Activated CD8-positive, alpha-beta memory T cell treated with anti-CD3 and anti-CD28 coated beads for 4 hours (primary cell): ENCODE measurements at places on chromosomes 11 and 22.

- no peak for DNase-seq
These were observed 24.6 kb upstream of the WNT7B start for GRCh38 chr22:46001426-46002106.

DNA sequence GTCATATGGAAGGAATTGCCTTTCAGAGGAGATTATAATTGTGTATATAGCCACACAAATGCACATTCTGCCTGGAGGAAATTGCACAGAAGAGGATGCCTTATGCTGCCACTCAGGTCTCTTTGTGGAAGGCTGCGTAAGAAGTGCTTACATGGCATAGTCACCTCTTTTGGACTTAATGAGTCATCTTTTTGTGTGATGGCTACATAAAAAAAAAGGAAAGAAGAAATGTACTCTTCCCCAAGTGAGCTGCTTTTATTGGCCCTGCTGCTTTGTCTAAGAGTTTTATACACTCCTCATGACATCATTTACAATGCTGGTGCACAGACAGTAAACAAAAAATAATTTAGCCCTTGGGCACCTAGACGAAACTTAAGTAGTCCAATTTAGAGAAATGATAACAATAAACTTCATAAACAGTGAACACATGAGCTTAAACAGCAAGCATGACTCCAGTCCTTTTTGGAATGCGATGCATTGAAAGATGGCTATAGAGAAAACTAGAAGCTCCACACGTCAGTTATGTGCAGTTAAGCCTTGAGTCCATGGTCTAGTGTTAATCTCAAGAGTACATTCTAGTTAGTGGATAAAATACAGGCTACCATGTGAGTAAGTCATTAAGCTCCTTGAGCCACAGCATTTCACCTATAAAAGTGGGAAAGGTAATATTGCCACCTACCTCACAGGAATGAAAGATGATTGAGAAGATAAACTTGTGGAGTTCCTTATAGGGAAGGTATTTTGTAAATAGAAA, 12.0 kb downstream of the CSTPP1 start:
- no peak for DNase-seq

DNA sequence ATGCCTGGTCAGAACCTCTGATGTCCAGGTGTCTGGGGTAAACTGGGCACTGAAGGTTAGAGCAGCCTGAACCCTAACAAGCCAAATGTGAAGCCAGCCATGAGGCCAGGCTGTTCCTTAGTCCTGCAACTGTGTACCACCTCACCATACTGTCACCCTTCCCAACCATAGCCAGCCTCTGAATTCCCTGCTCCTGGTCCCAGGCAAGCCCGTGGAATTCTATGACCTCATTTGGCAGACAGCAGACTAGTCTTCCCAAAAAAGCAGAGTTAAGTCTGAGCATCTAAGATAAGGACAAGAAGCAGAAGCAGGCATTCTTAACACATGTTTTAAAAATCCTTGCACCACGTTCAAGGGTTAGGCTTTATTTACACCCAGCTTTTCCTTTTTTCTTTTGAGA, 134.8 kb downstream of the C11orf58 start:
- no peak for DNase-seq

DNA sequence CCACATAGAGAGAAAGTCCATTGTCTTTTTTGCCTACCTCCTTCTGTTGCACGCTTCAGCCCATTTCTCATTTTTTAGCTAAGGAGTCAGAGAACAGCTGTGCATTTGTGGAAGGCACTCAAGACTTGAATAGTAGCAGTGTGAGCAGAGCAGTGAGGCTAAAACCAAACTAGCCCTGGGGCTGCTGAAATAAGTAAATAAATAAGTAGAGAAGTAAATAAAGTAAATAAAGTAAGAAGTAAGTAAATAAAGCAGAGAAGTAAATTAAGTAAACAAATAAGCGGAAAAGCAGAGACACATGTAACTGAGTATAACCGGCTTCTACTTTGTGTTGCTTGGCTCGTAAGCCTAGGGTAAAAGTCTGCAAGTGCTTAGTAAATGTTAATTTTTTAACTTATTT, 2.4 kb upstream of the OR52L1 start:
- no peak for DNase-seq

DNA sequence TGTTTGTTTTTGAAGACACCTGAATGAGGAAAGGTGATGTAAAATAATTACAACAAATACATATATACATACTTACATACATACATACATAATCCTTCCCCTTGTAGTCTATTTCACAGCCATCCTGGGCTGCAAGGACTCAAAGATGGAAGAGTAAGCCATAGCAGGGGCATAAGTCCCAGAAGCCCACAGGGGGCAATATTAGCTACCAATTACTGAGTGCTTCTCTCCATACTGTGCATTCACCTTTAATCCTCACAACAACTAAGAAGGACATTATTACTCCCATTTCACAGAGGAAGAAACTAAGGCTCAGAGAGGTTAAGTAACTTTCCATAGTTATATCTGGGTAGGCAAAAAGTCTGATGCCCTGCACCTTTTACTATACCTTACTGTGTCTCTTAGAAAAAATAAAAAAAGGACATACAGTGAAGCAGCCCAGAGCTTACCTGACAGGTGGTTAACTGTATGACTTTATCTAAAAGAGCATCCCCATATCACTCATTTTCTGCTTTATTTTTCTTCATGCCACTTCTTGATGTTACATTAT, 2.7 kb downstream of the SERGEF start:
- DNase-seq: no peak

GRCh38 chr11:1073261-1073724, 1.4 kb upstream of the MUC2 start:
- no peak for DNase-seq

DNA sequence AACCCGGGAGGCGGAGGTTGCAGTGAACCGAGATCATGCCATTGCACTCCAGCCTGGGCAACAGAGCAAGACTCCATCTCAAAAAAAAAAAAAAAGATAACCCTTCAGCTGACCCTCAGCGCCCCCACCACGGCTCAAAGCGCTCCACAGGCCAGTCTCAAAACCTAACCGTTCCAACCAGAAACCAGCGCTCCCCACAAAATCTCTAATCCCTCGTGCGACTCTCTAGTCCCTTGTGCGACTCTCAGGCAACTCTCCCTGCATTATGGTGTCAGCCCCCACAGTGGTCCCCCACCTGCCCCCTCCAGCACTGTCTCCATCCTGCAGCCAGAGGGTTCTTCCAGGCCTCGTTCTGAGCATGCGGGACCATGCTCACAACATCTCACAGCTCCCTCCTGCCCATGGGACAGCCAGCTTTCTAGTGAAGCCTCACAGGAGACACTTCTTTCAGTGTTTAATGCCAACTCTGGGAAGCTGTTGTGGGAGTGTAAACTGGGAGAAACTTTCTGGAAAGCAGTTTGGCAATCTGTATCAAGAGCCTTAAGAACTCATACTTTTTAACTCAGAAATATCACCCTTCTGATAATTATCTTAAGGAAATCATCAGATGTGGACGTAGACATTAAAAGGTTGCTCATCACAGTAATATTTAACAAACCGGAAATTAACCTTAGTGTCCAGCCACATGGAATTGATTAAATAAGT, 4.2 kb upstream of the RASGRP2 start:
- DNase-seq: no peak

- no peak for DNase-seq
These were observed 6.3 kb downstream of the GUCY1A2 start for GRCh38 chr11:107011977-107012376.

- no peak for DNase-seq
These were observed 307.5 kb downstream of the NTM start for GRCh38 chr11:131677828-131678470.

GRCh38 chr11:63811522-63811921, 1.7 kb upstream of the SPINDOC start:
- DNase-seq: no peak

GRCh38 chr22:32665676-32666075, 135.8 kb upstream of the TIMP3 start:
- DNase-seq: no peak

DNA sequence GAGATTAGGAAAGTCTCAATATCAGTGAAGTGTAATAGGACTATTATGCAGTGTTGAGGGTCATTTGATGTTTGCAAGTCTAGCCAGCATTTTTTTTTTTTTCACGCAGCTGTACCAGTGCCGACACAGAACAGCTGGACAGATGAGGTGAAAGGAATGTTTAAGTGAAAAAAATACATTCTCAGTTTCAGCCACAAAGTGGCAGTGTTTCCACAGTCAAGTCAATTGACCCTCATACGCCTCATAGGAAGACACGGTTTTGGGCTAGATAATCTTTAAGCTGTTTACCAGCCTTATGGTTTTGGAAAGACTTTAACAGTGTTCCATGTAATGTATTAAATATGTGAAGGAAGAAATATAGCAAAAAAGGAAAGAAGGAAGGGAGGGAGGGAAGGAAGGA, 349.9 kb upstream of the ANO3 start:
- no peak for DNase-seq

DNA sequence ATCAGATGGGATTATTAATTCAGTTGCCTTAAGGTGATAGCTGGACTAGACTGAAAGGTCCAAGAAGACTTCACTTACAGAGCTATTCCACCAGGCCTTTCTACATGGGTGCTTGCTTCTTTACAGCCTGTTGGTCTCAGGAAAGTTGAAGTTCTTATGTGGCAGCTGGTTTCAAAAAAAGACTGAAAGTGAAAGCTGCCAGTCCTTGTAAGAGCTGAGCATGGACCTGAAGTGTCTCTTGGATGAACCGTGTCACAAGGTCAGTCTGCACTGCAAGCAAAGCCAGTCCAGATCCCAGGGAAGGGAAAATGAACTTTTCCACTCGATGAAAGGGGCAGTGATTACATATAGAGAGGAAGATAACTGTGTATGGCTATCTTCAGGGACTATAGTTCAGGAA, 201.5 kb upstream of the LUZP2 start:
- no peak for DNase-seq

- DNase-seq: no peak
These were observed 13.3 kb upstream of the HBE1 start for GRCh38 chr11:5283086-5283485.
